Fibroblast of skin of scalp (primary cell): ENCODE measurements at places on chromosomes 6 and 20.

- no peak for DNase-seq
Measured at GRCh38 chr6:110938171-110938570, 20.3 kb upstream of the GTF3C6 start.

DNA sequence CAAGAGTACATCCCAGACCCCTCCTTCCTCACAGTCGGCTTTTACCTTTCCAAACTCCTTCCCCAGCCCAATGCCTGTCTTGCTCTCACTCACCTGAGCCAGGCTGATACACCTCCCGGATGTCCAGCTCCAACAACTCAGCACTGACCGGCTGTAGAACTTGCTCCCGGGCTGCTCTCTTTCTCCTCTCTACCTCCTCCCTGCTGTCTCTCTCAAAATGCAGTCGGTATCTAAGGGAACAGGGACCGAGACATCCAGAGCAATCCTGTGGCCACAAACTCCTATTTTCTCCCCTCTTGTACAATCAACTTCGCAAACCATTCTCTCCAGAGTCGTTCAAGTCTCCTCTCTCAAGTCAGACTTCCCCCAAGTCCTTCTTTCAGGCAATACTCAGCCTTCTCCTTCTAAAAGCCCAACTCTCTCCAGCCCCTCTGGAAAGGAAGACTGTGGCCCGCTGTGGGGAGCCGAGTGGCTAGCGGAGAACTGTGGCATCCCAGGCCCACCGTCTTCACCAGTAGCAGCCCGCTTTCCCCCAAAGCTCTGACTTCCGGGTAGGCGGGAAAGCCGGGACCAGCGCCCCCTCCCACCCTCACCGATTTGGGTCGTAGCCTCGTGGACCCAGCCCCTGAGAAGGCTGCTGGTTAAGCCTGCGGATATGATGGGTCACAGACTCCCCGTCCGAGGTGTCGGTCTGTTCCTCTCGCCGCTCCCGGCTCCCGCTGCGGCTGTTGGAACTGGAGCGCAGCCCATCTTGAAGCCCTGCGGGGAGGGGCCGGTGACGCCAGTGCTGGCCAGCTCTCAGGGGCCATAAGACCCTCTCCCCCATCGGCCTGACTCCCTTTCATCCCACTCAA lies 1.1 kb downstream of the GNL1 start:
- peak; percentile 39 for DNase-seq

DNA sequence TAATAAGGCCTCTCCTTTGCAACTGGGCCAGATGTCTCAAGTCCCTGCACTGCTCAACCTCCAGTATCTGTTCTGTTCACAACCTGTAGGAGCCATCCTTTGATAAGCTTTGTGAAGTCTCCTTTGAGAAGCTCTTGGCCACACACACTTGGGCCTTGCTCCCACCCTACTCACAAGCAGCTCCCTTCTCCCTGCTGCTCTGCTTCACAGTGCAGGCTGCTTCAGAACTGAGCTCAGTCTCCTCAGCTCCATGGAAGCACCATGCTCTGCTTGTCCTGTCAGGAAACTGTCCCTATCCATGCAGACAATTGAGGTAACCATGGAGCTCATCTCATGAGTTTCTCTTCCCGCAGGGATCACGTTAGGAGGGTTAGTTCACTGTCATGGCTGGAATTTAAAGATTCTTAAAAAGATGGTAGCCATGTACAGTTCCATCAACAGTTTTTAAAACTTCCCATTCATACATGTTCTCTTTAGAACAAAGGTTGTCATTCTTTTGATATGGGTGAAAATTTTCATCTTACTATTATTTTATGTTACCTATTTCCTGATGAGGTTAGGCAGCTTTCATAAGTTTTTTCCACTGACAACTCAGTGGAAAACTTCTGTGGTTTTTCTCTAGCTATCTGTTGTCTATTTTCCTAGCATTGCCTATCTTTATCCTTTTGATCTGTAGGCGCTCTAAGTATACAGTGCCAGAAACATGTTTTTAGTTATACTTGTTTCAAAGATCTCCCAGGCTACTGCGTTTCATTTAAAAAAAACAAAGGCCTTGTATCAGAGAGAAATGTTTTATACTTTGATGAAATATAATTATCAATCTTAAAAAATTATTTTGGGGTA lies 62.6 kb downstream of the AK9 start:
- DNase-seq = no peak

DNA sequence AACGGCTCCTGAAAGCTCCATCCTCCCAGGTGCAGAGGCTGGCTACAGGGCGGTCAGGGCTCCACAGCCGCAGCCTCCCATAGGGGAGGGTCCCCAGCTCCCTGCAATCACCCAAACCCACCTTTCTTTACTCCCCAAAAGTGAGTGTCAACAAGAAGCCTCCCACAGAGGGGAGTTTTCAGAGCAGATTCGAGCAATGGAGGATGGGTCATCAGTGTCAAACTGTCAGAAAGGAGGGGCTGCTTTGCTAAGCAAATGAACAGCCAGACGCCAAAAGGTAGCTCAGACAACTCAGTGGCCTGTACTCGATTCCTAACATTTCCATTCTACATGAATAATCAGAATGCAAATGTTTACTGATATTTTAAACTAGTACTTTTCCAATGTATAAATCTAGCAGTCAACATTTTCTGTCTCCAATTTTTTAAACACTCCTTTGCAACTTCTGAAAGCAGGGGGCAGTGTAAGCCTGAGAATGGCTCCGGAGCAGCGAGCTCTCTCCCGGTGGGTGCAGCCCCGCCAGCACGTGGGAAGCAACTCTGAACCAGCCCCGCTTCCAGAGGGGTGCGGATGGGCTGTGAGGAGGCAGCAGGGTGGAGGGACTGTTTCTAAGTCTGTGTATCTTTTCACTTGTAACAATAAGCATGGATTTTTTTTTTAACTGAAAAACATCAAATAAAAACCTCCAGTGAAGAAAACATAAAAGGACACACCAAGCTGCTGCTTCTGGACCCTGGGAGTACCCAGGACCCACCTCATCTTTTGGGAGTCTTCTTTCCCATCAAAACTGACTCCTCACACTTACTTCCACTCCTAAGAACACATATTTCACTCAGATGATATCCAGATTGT lies 54.9 kb downstream of the TAF4 start:
- peak; percentile 57 for DNase-seq

DNA sequence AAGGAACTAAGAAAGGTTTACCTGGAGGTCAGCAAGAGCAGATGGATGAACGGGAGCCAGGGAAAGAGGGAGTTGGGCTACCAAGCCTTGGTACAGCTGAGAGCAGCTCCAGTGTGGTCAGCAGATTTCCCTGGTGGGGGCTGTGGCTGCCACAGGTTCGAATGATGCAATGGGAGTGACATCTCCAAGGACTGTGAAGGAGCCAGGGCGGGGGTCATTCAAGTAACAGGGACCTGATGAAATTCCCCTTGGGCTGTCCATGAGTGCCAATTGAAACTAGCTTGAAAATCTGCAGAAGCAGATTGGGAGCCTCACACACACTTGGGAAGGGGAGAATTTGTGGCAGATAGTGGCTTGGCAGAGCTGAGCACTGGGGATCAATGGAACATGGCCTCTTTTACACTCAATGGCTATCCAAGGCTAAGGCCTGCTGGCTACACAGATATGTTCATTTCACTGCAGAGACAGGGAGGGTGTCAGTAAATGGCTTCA lies 247.0 kb upstream of the ECI2 start:
- peak; percentile 23 for DNase-seq

- peak; percentile 37 for DNase-seq
Measured at GRCh38 chr6:132227904-132228303, 173.4 kb downstream of the MOXD1 start.

DNA sequence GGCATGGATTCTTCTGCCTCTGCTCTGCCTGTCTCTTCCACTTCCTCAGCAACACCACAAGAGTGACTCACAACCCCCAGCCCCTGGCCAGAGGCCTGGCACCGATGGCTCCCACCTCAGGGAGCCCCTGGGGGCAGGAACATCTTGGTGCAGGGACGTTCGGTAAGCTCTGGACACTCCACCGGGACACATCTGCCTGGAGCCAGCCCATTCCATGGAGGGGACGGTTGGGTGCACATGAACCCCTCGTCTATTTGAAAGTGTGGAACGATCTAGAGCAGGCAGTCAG lies 246.5 kb downstream of the ERMARD start:
- no peak for DNase-seq

DNA sequence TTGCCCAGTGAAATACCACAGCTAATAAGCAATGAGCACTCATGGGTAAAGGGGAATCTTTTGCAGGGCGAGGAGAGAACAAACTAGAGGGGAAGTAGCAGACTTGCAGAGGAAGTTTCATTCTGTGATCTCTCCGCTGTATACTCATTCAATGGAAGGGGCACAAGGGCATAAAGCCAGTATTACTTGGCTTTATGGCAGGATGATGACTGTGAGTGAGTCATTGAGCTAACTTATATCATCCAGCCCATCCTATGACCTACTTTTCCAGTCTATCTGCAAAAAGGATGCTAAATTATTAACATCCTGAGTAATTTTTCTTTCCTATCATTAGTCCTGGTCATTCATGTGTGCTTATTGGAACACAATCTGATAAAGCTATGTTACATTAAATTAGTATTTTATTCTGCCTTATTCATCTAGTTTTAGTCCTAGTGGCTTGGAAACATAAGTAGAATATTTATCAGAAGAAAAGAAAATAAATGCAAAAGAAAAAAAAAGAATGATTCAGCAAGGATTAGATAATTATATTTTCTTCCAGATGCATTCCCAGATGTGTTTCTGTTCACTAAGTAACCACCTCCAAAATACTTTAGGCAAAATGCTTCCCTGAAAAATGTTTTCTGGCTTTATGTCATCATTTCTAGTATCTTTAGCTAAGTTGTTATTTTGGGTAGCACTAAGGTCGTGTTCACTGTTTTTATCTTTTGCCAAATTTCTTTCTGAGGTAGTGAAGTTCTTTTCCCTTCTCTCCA lies 471.7 kb downstream of the CDKAL1 start:
- DNase-seq = peak; percentile 85

- peak; percentile 77 for DNase-seq
Measured at GRCh38 chr6:82057846-82058554, 189.5 kb downstream of the IBTK start.

- DNase-seq = no peak
Measured at GRCh38 chr6:100105919-100106529, 112.0 kb upstream of the MCHR2 start.
